ENCODE measurements at places on chromosomes 2 and 18. TPM values are rescaled to one million over a fixed set of nuclear protein-coding genes. Genes with fewer than 3 reads are reported as not detected.

GRCh38 chr2:200862532-200863000 is 1.9 kb downstream of the CLK1 start:
- peak; percentile 74 for DNase-seq
- H3K27me3 ChIP-seq = no peaks in the 10 kb centered on the region
- H3K4me3 ChIP-seq = peak overlapping the region; percentile 92
- peaks cover 39% of the 10 kb centered on the region for H3K4me1 ChIP-seq
- peak overlapping the region; percentile 100 for H3K27ac ChIP-seq
- H3K36me3 ChIP-seq = no peaks in the 10 kb centered on the region

Gene ERBB4
- total RNA-seq = 0.09 TPM

DNA sequence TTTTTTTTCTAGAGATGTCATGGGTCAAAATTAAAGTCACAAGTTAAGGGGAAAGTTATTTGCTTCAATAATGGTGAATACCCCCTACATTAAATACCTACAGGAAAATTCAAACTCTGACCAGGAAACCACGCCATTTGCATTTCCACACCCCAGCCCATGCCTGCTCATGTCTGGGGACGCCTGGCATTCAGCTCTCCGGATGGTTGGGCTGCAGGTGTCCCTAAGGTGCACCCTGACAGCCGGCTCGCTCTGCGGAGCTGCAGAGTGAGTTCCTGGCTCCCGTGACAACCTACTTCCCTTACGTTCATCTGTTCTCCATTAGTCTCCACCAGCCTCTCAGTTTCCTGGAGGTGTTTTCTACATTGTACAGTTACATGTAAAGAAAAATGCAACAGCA is 122.7 kb upstream of the RIOK3 start:
- H3K27ac ChIP-seq = no peak overlapping the region
- H3K4me1 ChIP-seq = no peaks in the 10 kb centered on the region
- H3K36me3 ChIP-seq = no peaks in the 10 kb centered on the region

Gene CNDP1
- total RNA-seq = not detected

Gene CTDP1
- total RNA-seq = 13.8 TPM

Gene RAD51AP2
- not detected for total RNA-seq

- no peak for DNase-seq
- H3K4me3 ChIP-seq = no peak overlapping the region
- H3K27me3 ChIP-seq = no peaks in the 10 kb centered on the region
- H3K27ac ChIP-seq = peak overlapping the region; percentile 53
Observed at GRCh38 chr18:57698571-57699276, 77.1 kb upstream of the NARS1 start.

Data from adrenal gland (tissue), 19 donors.